Memory B cell (primary cell): ENCODE measurements at places on chromosomes 11 and 22.
A peak's percentile ranks its signal among the peaks of the same experiment; 100 is the strongest.

DNA sequence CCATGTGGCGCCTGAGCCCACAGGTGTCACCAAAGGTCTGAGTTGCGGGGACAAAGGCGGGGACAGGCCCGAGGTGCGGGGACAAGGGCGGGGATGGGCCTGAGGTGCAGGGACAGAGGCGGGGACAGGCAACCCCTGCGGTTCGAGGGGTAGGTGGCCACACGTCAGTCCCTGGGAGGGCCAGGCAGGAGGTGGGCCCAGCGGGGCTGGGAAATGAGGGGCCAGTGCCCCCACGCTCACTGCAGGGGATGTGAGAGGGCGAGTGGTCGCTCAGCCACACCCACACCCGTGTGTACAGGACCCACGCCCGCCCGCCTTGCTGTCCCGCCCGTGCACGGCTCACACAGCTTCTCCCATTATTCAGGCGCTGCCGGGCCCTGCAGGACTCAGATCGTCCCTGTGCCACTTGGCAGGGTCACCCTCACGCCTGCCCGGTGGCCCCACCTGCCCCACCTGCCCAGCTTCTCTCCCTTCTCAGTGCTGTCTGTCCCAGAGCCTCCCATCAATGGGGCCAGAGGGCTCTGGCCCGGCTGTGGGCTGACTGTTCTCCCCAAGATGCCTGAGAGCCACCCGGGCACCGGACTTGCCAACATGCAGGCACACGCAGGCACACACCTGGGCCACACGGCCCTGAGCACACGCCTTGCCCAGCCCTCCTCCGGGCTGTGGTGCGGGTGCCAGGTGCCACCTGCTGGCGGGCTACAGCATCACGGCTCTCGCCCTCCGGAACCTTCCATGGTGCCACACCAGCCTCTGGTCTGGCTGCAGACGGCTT, 14.2 kb upstream of the MUC6 start:
- DNase-seq, result peak; percentile 73

- no peak for DNase-seq
These were observed 620.5 kb downstream of the ETS1 start for GRCh38 chr11:127966821-127967220.

DNA sequence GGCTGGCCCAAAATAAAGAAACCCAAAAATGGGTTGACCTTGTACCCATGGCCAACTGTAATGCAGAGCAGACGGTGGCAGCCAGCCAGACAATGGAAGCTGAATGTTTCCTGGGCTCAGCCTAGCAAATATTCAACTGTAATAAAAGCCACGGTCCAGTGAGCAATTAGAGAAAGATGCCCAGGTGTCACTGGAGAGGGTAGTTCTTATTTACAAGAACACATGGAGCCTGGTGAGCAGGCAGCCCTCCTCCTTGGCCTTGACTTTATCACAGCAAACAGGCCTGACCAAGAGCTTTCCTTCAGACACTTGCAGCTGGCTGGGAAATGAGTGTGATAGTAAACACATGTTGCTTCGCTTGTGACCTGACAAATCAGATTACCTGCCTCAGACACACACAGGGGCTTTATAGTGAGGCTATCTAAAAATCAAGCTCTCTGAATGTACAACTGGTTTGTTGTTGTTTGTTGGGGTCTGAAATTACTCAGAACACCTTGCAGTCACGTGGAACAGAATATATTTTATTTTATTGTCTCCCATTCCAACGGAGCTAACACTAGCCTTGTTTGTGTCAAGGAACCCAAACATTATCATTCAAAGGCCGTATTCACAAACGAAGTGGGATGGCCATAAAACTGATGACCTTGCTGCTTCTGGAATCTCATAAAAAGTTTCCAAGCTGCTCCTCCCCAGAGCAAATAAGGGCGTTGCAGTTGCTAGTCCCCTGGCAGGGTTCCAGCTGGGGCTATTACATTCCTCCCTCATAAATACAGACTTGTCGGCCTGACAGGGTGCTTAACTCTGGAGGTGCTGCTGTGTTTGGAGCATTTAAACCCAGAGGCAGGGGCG, 161.1 kb downstream of the BBOX1 start:
- DNase-seq, result no peak

GRCh38 chr11:67354075-67355022, 1.0 kb upstream of the POLD4 start:
- DNase-seq, result no peak

DNA sequence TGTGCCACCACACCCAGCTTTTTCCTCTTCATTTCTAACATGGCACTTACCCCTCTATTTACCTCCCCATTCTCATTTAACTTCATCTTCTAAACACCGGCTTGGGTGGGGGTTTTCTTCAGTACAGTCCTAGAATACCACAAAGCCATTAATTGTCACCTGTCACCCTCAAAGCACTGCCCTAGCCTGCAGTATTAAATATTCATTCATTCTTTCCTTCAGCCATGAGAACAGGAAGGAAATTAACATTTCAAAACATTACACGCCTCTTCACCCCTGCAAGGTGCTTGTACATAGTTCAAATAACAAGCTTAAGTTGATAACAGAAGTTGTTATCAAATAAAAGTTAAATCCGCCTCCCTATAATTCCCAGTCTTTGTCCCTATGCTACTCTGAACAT, 10.7 kb upstream of the VPS37C start:
- DNase-seq, result no peak

- no peak for DNase-seq
These were observed 116.0 kb downstream of the MN1 start for GRCh38 chr22:27685515-27685914.
